ENCODE measurements at places on chromosomes 1 and 21.

GRCh38 chr1:68308034-68308433 is 75.7 kb upstream of the WLS start:
- no peak for DNase-seq

DNA sequence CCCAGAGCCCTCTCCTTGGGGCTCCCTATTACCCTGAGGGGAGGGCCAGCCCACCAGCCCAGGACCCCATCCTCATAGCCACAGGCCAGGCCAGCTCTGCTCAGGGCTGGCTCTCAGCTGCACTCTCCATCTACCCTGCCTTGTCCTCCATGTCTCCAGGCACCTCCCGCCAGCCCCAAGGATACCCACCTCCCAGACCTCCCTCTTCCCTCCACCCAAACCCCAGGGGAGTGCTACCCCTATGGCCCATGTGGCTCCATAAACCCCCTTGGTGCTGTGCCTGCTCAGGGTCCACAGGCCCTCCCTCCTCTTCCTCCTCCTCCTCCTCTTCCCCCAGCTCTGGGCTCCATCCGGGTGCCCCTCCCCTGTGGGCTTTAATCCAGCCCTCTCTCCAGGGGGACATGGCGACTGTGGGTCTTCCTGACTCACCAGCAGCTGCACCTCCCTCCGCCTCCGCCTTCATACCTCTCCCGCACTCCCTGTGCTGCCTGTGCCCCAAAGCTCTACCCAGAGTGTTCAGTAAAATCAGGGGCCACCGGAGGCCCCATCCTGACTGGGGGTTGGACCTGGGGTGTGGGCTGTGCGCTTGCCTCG is 9.1 kb downstream of the YBEY start:
- no peak for DNase-seq

DNA sequence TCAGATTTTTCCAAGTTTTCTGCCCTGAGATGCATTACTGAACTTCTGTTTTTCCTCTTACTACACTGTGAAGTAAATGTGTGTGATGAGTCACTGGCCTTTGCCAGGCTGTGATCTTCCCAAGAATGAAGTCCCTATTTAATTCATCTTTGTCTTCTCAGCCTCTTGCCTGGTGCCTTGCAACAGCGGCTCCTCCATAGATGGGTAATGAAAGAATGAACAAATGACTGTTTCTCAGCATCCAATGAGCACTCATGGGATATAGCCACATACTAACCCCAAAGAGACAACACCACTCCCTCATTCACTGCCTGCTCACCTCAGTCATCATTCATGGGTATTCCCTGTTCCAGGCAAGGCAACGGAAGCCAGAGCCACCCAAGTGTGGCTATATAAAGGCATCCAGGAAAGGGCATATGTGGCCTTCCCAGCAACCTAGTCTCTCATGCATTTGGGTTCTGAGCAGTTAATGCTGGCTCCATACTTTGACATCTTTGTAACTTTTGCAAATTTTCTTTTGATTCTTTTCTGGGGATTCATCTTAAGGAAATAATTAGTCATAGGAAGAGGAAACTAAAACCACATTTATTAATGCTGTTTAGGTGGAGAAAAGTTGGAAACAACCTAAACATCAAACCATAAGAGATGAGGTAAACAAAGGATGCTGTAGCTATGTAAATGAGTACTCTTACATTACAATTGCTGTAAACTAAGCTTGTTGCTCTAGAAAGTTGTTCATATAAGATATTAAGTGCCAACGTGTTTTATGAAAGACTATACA is 71.9 kb downstream of the HIVEP3 start:
- no peak for DNase-seq

DNA sequence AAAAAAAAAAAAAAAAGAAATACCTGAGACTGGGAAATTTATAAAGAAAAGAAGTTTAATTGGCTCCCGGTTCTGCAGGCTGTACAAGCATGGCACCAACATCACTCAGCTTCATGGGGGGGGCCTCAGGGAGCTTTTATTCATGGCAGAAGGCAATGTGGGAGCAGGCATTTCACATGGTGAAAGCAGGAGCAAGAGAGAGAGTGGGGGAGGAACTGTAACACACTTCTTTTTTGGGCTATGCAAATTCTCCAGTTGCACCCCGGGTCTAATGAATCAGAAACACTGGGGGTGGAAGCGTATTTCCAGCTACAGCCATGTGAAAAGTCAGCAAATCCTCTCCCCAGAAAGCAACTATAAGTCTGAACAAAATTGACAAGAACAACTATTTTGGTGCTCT is 11.8 kb upstream of the SOD1 start:
- no peak for DNase-seq

DNA sequence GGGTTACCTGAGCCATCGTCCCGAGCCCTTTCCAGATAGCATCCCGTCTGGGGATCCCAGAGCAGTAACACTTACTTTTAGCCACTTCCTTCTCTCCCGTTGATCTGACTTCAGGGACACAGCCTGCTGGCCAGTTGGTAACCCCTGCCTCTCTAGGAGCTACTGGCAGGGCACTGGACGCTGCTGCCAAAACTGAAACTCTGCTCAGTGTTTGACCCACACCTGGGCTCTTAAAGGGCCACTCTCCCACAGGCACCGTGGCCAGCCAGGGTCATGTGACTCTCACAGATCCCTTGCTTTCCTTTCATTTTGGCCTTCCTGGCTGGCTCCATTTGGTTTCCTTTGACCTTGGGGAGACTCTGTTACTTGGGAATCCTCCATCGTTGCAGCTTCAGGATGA is at the start of gene PIGR:
Gene PIGR, minus strand, starts transcription at position 206 of the 400 bp plus-strand sequence. CDS start 5,935 bp downstream, outside the sequence.
- no peak for DNase-seq

DNA sequence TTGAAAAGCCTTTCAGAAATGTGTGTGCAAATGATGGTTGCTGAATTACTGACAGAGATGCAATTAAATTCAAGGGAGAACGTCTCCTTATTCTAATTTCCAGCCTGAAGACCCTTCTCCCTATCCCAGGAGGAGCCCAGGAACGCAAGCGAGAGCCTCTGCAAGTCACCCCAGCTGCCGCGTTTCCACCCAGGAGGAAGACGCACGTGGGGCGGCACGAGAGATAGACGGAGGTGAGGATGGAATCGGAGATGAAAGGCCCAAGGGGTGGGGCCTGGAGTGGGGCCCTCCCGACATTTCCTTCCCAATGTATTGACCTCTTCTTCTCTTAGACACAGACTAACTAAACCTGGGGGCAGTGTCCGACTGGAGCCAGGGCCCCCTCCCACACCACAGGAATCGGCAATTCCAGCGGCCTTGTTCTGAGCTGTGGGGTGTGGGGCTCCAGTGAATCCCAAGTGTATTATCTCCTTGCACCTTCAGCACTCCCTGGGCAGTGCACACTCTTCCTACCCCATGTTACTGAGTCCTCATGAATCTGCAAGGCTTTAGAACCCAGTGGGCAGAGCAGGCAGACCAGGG is 322.5 kb downstream of the AJAP1 start:
- DNase-seq = no peak

DNA sequence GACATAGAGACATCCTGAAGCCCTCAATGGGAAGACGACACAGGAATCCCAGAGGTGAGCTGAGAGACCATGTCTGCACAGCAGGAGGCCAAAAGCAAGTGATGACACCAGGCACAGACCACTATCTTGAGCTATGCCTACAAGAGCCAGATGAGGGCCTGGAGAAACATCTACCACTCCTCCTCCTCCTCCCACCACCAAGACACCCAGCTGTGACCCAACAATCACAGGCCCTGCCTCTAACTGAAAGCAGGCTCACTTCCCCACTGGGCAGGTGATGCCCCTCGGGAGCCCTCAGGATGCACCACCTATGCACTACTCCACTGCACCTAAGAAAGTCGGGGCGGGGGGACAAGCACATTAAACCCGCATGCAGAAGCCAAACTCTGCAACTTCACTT is 16.5 kb downstream of the TADA1 start:
- DNase-seq = no peak

DNA sequence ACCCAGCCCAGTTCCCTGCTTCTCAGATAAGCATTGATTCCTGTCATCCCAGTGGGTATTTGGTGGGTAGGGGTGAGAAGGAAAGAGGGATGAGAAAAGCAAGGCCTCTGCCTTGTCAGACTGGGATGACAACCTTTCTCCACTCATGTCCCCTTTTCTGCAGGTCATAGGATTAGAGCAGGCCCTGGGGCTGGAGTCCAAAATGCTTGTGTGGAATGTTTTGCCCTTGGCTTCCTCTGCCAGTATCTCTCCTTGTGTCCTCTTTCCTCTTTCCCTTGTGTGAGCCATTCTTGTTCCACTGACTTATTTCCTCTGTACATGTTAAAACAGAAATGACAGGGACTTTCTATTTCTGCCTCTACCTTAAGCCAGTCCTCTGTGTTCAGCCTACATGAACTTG is 4.1 kb downstream of the ATP2B4 start:
- no peak for DNase-seq

DNA sequence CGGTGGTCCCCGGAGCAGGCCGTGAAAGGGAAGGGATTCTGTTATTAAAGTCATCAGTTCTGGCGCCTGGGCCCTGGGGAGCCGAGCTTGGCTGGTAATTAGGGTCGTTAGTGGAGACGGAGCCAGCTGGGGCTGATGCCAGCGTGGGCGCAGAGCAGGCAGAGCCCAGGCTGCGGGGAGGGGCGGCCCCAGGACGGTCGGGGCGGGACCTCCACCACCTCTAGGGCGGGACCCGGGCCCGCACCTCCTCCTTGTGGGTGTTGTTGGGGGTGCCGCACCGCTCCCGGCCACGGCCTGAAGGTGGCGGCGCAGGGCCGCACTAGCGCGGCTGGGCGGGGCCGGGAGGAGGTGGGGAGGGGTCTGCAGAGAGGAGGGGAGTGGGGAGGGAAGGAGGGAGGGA is 470.6 kb downstream of the PTPRU start:
- DNase-seq = no peak

DNA sequence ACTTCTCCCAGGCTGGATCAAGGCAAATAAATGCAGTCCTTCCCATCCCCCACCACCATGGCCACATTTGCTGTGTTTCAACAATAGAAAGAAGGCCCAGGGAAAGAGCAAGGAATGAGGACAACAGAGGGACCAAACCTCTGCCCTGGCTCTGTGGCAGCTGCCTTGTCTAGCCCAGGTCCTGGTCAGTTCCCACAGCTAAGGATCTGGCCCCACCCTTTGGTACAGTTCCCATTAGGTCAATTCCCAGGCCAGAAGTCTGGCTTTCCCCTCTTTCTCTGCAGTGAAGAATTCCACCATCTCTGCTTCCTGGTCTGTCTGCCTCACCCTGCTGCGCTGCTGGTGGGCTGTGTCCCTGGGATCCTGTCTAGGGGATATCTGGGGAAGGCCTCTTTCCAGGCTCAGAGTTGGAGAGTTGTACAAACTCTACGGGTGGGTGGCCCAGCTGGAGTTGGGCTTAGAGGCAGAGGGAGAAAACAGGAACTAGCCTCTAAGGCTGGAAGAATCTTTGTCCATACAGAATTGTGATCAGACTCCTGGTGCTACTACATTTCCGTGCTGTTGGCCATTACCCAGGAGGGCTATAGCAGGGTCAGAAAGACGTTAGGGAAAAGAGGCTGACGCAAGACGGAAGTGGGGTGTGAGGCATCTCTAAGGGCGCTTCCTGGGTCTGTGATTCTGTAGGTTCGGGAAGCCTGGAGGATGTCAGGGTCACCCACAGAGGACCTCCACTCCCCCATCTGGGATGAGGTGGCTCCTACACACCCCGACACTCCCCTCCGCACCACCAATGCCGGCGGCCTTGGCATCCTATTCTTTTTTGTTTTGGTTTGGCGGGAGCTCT is 953 bp upstream of the NDUFS2 start:
- DNase-seq = no peak

GRCh38 chr1:36628804-36629203 is 146.1 kb upstream of the CSF3R start:
- DNase-seq = no peak

DNA sequence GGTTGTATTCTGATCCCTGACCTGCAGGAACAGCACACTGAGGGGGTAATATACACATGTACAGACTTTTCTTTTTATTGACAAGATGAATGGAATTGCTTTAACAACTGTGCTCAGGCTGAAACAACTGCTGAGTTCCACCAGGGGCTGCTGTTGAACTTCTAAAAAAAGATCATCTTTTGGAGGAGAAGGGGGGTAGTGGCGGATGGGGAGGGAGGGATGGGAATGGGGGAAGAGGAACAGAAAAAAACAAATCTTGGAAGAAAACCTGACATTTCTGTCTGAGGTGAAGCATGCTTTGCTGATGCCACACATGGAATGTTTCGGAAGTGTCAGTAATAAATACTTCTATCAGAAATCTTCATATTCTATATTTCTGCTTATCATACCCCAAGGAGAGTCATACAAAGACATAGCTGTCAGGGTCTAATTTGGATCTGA is 75.0 kb downstream of the RWDD3 start:
- no peak for DNase-seq

DNA sequence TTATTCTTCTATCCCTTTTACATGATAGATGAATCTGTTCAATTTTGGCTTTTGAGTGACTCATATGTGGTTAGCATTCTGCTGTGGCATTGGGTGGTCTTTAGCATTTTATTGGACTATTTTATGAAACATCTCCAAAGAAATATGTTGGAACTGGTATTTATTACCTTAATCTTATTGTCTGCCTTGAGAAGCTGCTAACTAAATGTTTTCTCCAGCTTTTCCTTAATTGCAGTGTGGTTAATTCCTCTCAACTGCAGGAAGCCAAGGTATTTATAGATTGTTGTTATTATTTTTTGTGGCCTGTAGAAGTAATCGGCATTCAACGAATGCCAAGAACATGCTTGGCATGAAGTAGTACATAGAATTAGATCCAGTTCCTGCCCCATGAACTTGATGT is 64.1 kb downstream of the NOS1AP start:
- no peak for DNase-seq

GRCh38 chr1:160776178-160776577 is 19.8 kb upstream of the LY9 start:
- DNase-seq = no peak

DNA sequence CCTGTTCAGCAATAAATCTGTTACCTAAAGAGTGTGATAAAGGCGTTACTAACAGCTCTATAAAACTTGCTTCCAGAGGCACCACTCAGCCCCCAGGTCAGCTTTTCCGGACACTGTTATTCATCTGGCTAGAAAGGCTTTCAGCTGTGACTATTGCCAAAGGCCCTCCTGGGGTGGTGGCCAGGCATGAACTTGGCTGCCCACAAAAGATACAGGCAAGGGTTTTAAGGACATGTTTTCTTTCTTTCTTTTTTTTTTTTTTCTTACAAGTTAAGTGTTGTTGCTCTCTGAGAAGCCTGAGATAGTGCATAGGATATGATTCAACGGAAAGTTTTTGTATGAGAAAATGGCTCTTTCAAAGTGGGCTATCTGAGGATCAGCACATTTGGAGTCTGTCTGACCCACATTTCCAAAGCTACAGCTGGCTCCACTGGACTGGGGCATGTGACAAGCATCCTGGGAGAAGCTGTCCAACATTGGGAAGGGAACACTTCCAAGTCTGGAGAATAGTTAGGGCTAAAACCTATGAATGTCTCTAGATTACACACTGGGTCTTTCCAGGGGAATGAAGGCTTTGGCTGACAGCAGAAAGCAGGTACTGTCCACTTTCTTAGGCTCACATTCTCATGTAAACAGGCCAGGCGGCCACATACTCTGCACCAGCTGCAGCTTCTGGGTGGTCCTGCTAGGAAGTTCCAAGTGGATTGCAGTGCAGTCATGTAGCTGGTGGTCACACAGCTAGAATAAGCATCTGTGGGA is 639.7 kb downstream of the LMO4 start:
- no peak for DNase-seq

- no peak for DNase-seq
Observed at GRCh38 chr21:33158654-33159053, 71.1 kb upstream of the IFNAR2 start.

GRCh38 chr1:10814976-10815857 is 18.8 kb upstream of the CASZ1 start:
- DNase-seq = no peak

GRCh38 chr1:204123376-204123775 is 28.5 kb downstream of the ETNK2 start:
- DNase-seq = no peak

GRCh38 chr1:62391369-62391971 is 45.4 kb upstream of the USP1 start:
- DNase-seq = no peak
